ENCODE measurements at places on chromosomes 11 and 22.

DNA sequence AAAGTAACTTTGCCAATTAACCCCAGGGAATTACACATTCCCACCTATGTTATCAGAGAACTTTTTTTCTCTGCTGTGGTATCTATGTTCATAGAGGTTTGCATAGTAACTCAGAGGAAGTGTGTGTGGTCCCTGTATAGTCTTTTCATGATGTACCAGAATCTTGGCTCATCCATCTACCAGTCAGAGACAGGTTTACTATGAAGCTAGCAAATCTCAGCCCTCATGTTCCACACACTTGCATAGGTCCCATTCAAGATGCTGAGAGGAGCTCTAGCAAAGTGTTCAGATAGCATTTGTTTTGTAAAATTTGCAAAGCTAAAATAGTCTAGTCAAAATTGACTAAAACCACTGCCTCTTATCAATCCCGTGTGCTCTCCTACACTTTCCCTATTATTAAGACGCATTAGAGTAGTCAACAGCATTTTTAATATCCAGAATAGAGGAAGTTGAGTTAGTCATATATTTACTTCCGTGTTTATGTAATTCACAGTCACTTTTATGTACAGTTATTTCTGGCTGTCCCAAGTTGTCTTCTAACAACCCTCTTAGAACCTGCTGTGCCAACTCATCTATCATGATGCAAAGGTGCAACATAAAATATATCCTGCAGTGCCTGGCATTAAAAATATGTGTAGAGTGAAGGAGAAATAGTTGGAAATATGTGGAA lies 184.2 kb downstream of the FAM76B start:
- no peak for DNase-seq

- no peak for DNase-seq
Observed at GRCh38 chr22:16915701-16916100, 90.5 kb upstream of the XKR3 start.

DNA sequence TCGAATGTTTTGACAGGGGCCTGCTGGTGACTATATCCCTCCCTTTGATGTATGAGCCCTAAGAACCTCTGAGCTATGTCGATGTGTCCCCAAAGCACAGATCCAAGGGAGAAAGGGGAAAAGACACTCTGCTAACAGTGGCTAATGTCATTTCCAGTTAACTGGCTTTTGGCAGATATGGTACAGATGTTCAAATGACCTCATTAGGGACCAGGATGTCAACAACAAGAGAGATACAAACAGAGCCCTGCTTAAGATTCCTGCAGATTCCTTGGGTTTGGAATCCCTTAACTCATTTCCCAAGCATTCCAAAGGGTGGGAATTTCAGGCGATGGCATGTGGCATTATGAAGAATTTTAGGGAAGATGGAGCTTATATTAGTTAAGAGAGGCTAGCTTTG lies 517.3 kb downstream of the SOX6 start:
- DNase-seq: no peak

DNA sequence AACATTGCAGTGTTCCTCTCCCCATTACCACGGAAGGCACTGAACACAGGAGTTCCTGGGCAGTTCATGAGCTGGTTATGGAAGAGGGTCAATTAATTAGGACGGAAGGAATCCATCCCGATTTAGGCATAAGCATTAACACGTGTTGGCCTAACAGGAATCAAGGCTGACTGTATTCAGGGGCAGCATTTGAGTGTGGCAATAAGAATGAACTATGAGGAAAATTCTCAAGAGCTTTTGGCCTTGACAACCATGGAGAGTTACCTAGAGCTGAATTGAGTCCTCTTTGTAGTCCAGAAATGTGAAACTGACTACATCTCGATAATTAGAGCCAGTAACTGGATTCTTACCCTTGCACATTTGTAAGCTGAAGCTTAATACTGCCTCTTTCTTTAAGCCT lies 82.4 kb upstream of the CRTAM start:
- DNase-seq: no peak

DNA sequence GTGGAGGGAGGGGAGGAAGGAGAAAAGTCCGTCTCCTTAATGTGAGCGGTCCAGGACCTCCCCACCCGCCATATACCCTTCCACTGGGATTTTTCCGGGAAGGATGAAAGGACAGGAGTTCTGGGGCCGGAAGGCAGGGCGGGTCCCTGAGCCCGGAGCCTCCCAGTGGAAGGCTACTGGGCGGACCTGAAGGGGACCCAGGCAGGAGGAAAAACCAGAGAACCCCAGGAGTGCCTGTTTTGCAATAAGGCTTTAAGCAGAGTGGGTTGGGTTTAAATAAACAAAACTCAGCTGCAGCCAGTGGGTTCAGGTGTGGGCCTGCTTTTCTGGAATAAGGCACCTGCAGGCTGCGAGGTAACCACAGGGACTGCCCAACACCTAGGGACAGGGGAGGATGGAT lies 1.7 kb upstream of the CELSR1 start:
- peak; percentile 62 for DNase-seq
